Posterior vena cava (tissue), 2 donors: ENCODE measurements at places on chromosomes 2 and 18. TPM values are rescaled to one million over a fixed set of nuclear protein-coding genes. Genes with fewer than 3 reads are reported as not detected.

The OTOS gene
- not detected for total RNA-seq

The AMER3 gene
- not detected for total RNA-seq

The REG1B gene
- 3.4 TPM for total RNA-seq

The ANKRD62 gene
- 0.05 TPM for total RNA-seq

The PPM1B gene
- 45.0 TPM for total RNA-seq

The CFAP65 gene
- total RNA-seq = not detected

The PLA2R1 gene
- 11.7 TPM for total RNA-seq

The TMEM169 gene
- total RNA-seq = 0.38 TPM

The MCM6 gene
- 15.5 TPM for total RNA-seq

The IL1F10 gene
- not detected for total RNA-seq

The LINC00305 gene
- total RNA-seq = not detected
